Stimulated activated CD8-positive, alpha-beta memory T cell treated with anti-CD3 and anti-CD28 coated beads, Interleukin-7, amount 100 ng/mL, for 1 hour (primary cell): ENCODE measurements at places on chromosomes 6 and 20.

GRCh38 chr6:143528164-143528811 is 16.8 kb upstream of the FUCA2 start:
- DNase-seq, result no peak

DNA sequence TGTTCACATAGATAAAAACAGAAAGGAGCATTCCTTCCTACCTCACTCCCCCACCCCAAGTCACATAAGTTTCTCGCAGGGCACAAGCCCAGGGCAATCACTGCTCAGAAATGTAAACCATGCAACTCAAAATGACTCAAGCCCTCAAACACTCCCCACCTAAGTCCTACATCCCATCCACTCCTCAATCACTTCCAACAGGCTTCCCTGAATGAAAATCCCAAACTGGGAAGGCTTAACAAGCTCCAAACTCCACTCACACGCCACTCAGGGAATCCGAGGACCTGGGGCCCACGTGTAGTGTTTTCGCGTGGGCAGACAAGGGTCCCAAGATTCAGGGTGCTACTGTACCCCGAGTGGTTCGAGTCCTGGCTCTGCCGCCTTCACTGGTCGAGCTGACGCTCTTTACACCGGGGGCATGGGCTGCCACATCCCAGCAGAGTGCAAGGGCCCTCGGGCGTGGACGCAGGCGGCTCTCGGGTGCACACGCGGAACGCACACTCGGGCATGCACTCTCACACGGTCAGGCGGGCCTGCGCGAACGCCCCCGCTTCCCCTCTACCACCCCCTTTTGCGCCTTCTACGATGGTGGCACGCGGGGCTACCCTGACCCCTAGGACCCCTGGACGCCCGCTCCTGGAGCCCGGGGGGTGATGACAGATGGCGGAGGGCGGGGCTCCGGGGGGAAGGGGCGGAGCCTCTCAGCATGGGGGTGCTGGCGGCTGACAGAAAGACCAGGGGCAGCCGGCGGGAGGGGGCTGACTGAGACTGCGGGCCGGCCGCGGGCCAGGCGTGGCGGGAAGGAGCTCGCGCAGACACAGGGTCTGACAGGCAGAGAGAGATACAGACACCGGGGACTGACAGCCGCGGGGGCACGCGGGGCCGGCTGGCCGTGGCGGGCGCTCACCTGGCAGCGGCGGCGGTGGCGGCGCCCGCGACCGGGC is 657 bp downstream of the ZHX3 start:
- DNase-seq, result peak; percentile 58

DNA sequence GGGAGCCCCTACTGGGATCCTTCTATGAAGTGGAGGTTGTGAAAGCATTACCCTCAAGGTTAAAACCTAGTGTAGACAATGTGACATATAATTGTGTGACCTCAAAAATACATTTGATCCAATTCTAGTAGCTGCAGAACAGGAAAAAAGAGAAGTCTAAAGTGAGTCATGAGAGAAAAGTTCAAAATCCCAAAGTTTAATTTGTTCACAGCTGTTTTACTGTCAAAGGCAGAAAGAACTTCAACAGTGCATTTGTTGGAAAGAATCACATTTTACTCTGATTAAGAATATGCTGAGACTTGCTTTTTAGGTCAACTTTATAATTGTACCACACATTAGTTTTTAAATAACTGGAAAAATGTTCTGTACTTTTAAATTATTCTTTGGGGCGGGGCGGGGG is 1027.4 kb upstream of the FLRT3 start:
- no peak for DNase-seq

GRCh38 chr6:129032602-129033001 is 149.7 kb downstream of the LAMA2 start:
- DNase-seq, result no peak
